ENCODE measurements at places on chromosomes 1 and 21. TPM values are rescaled to one million over a fixed set of nuclear protein-coding genes. Genes with fewer than 3 reads are reported as not detected.

The RAB3B gene
- 8.2 TPM for total RNA-seq

The KCND3 gene
- total RNA-seq: 2.1 TPM

The MSH4 gene
- 0.68 TPM for total RNA-seq

The SLC30A10 gene
- not detected for total RNA-seq

The ANGPTL3 gene
- total RNA-seq: not detected

DNA sequence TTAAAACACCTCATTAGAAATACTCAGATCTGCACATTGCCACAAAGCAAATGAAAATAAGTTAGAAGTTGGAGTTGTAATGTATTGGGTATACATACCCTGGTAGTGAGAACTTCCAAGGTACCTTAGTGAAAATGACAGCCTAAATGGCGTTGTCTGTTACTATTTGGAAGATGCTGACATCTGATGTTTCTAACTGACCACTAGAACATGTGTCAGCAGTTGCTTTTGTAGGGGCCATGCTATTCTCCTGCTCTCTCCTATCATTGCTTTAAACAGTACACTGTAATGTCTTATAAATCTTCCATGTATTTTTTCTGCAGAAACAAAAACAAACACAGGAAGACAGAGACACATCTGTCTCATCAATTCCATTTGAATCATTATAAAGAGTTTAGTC lies 40.1 kb downstream of the LAMC1 start:
- H3K27ac ChIP-seq: peak overlapping the region; percentile 52
- peaks cover 3% of the 10 kb centered on the region for H3K36me3 ChIP-seq
- H3K27me3 ChIP-seq: no peaks in the 10 kb centered on the region
- no peak overlapping the region for H3K4me3 ChIP-seq
- no peak for DNase-seq
- peaks cover 18% of the 10 kb centered on the region for H3K4me1 ChIP-seq

GRCh38 chr1:149844650-149845255 lies 54.6 kb upstream of the BOLA1 start:
- peak overlapping the region; percentile 57 for H3K27ac ChIP-seq
- peak overlapping the region; percentile 50 for H3K4me3 ChIP-seq
- no peak for DNase-seq
- no peaks in the 10 kb centered on the region for H3K27me3 ChIP-seq
- H3K36me3 ChIP-seq: peaks cover 10% of the 10 kb centered on the region

- H3K27ac ChIP-seq: no peak overlapping the region
- no peak overlapping the region for H3K4me3 ChIP-seq
- no peak for DNase-seq
- H3K36me3 ChIP-seq: peaks cover 55% of the 10 kb centered on the region
Observed at GRCh38 chr1:246775531-246776385, 51.5 kb downstream of the SCCPDH start.

DNA sequence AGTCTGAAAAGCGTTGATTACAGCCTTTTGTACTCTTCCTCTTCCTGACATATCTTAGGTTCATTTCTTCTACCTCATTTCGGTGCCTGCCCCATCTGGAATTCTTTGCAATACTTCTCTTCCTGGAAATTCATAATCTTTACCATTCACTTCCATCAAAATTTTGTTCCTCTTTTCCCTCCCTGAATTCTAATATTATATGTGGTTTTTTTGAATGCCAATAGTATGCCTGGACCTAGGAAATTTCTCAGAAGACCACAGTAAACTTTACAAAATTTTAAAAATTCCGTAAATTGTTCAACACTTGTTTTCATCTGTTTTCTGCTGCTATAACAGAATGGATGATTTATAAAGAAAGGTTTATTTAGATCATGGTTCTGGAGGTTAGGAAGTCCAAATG lies 76.8 kb downstream of the MAP3K7CL start:
- H3K27me3 ChIP-seq: no peaks in the 10 kb centered on the region
- no peak overlapping the region for H3K27ac ChIP-seq
- no peak overlapping the region for H3K4me3 ChIP-seq

GRCh38 chr1:26038477-26038876 lies 7.4 kb downstream of the SLC30A2 start:
- no peaks in the 10 kb centered on the region for H3K36me3 ChIP-seq
- peaks cover 15% of the 10 kb centered on the region for H3K27me3 ChIP-seq
- H3K27ac ChIP-seq: no peak overlapping the region
- H3K4me1 ChIP-seq: peaks cover 11% of the 10 kb centered on the region
- no peak for DNase-seq
- H3K4me3 ChIP-seq: no peak overlapping the region

DNA sequence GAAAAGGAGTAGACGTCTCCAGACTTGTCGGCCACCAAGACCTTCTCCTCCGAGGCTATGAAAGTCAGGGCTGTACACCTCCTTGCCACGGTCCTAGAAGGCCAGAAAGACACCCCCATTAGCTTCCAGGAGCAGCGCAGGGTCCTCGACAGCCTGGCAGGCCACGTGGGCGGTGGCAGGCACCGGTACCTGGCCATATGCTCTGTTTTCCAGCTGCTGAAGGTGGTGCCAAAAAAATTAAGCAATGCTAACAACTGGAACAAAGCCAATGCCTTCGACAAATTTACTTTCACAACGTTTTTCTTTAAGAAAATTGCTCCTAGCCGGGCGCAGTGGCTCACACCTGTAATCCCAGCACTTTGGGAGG lies 15.9 kb downstream of the WDR4 start:
- DNase-seq: no peak
- peaks cover 6% of the 10 kb centered on the region for H3K4me1 ChIP-seq
- no peak overlapping the region for H3K27ac ChIP-seq
- H3K36me3 ChIP-seq: peaks cover 27% of the 10 kb centered on the region
- H3K27me3 ChIP-seq: no peaks in the 10 kb centered on the region

- DNase-seq: no peak
- H3K4me3 ChIP-seq: no peak overlapping the region
- H3K27ac ChIP-seq: no peak overlapping the region
Observed at GRCh38 chr1:209463441-209463840, 120.1 kb upstream of the CAMK1G start.

- DNase-seq: no peak
- H3K4me1 ChIP-seq: peaks cover 18% of the 10 kb centered on the region
- H3K27ac ChIP-seq: no peak within 1 kb of the TSS
- H3K27me3 ChIP-seq: peaks cover 18% of the 10 kb centered on the region
- no peak within 1 kb of the TSS for H3K4me3 ChIP-seq
Observed at GRCh38 chr1:182684116-182684828, at the start of gene RGS8. Gene RGS8 (minus strand): TSS chr1:182684587. CDS start chr1:182669649, 14,938 bp downstream.

DNA sequence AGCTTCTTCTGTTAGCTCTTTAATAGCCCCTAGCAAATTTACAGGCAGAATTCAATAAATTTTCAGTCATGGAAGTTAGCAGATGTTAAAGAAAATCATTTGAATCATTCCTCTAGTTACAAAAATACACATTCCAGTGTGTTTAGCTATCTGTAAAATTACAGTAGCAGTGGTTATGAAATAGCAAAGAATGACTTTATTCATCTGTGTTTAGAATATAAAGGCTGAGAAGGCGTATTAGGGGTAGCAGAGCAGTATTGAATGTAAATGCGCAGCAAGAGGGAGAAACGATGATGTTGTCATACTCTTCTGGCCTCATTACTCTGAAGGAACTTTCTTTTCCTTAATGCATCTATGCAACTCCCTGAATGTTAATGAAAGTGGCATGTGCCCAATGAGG lies 106.2 kb upstream of the CYYR1 start:
- no peak overlapping the region for H3K4me3 ChIP-seq
- no peak for DNase-seq
- no peaks in the 10 kb centered on the region for H3K36me3 ChIP-seq
- no peaks in the 10 kb centered on the region for H3K27me3 ChIP-seq

DNA sequence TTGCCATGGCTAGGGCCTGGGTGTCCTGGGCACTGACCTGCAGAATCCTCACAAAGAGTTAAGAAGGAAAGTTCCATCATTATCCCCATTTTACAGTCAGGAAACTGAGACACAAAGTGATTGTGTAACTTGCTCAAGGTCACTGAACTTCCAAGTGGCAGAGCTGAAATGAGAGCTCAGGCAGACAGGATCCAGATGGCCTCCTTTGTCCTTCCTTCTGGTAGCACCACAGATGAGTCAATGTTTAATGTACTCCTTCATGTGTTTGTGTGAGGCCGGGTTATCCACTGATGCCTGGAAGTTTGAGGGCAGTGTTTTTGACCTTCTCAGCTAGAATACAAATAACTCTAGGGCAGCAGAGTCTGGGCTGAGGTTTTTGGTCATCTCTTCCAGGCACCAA lies 207.0 kb downstream of the TNR start:
- no peaks in the 10 kb centered on the region for H3K36me3 ChIP-seq
- H3K4me1 ChIP-seq: peaks cover 25% of the 10 kb centered on the region
- peak overlapping the region; percentile 27 for H3K27ac ChIP-seq
- no peak overlapping the region for H3K4me3 ChIP-seq
- no peak for DNase-seq

DNA sequence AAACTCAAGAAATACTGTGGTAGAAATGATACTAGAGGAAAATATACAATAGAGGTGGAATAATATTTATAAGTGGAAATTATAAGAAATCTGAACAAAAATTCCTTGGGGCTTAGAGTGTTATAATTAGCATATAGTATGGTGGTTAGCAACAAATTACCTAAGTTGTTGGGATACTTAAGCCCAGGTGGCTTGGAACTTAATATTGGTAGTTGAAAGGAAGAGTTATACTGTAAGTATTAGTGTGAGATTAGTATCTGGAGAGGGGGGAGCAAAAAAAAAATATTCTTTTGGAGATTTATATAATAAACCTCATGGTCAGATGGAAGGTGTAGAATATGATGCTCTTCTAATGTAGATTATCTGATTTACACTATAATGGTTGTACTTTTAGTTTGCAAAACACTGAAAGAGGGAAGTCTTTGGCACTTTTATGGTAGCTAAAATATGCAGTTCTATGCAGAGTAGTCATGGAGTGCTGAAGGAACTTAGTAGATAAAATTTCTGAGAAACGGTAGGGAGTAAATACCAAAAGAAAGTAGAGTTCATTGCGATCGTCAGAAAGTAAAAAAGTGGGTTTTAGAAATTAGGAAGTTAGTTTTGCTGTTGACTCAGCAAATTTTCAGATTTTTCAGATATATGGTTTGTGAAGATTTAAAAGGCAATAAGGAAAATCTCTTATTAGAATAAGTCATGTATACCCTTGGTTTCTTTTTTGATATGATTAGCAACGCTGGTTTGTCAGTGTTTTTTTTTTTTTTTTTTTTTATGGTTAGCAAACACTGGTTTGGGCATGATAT lies 45.7 kb downstream of the MTF2 start:
- peaks cover 15% of the 10 kb centered on the region for H3K36me3 ChIP-seq
- peak overlapping the region; percentile 1 for H3K27ac ChIP-seq
- H3K27me3 ChIP-seq: no peaks in the 10 kb centered on the region

GRCh38 chr1:115404911-115405310 lies 66.9 kb upstream of the NGF start:
- H3K27ac ChIP-seq: no peak overlapping the region
- H3K36me3 ChIP-seq: no peaks in the 10 kb centered on the region
- H3K27me3 ChIP-seq: no peaks in the 10 kb centered on the region
- no peak overlapping the region for H3K4me3 ChIP-seq

GRCh38 chr1:44539991-44540730 lies 134.1 kb downstream of the TMEM53 start:
- peaks cover 2% of the 10 kb centered on the region for H3K4me1 ChIP-seq
- DNase-seq: no peak
- peaks cover 65% of the 10 kb centered on the region for H3K27me3 ChIP-seq
- no peak overlapping the region for H3K4me3 ChIP-seq
- H3K27ac ChIP-seq: no peak overlapping the region

GRCh38 chr21:26443867-26444266 lies 129.2 kb downstream of the CYYR1 start:
- H3K36me3 ChIP-seq: no peaks in the 10 kb centered on the region
- DNase-seq: no peak
- H3K4me3 ChIP-seq: no peak overlapping the region

- H3K4me3 ChIP-seq: no peak overlapping the region
- DNase-seq: no peak
- no peaks in the 10 kb centered on the region for H3K36me3 ChIP-seq
- peaks cover 26% of the 10 kb centered on the region for H3K27me3 ChIP-seq
- no peak overlapping the region for H3K27ac ChIP-seq
- no peaks in the 10 kb centered on the region for H3K4me1 ChIP-seq
Observed at GRCh38 chr1:54001591-54001990, 16.4 kb downstream of the LDLRAD1 start.

DNA sequence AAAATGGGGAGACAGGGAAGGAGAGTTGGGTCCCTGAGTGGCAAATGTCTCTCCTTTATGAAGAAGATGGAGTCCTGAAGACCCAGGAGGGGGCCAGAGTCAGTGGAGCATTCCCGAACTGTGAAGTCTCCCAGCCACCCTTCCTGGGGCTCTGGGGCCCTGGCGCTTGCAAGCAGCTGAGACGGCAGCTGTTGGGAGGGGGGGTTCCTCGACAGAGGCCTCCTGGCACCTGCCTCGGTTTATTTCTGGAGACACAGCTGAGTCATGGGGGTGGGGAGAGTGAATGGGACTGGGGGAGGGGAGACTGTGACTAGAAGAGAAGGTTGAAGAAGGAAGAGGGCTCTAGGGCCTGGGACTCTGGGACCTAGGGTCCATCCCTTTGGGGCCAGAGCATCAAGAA lies 14.0 kb downstream of the NES start:
- H3K36me3 ChIP-seq: no peaks in the 10 kb centered on the region
- H3K27me3 ChIP-seq: no peaks in the 10 kb centered on the region
- no peak for DNase-seq
- H3K4me3 ChIP-seq: no peak overlapping the region
- peak overlapping the region; percentile 70 for H3K27ac ChIP-seq

All from osteocyte (in vitro differentiated cells).